ENCODE measurements at places on chromosomes 4 and X. TPM values are rescaled to one million over a fixed set of nuclear protein-coding genes. Genes with fewer than 3 reads are reported as not detected.

The TMEM255A gene
- 2.7 TPM for total RNA-seq

The GIMD1 gene
- not detected for total RNA-seq

The ZNF330 gene
- total RNA-seq = 43.7 TPM

DNA sequence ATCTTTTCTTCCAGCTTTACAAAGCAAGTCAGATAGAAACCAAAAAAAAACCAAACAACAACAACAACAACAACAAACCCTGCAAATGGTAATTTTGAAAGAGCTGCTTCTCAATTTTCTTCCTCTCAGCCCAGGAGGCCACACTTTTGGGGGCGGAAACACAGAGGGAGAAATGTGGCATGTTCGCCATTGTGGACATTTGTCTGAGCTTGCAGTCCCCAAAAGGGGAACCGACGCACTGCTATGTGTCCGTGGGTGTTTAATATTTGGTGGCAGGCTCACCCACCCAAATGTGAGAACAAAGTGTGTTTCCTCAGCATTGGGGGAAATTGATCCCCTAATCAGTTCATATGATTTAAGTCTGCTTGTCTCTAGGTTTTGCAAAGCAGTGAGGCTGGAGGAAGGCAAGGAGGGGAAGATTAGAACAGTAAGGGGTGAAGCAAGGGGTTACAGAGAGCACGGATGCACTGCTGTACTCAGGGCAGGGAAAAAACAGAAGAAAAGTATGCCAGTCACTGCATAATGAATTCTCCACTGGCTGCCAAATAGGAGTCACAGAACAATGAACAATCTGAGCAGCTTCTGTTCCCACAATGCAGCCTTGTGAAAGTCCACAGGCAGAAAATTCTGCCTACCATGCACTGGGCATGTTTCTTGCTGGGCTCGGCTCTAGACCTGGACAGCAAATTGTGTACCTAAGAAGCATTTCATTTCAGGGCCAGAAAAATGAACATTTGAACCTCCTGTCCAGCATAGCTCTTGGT, 74.7 kb upstream of the GPM6B start:
- DNase-seq = no peak

DNA sequence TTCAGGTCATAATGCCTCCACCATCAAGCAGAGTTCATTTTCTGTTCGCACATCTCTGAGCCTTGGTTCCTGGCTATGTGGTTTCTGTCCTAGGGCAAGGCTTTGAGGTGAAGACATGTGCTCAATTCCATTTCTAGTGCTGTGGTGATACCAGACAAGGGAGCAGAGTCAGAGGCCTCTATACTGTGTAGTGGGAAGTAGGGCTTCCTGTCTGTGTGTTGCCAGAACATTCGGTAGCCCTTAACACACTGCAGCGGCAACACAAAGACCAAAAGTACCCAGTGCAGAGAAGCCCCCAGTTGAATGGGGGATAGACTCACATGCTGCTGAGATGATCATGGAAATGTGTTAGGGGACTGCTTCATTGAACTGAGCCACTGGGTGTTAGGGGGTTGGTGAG, 56.4 kb downstream of the STARD8 start:
- DNase-seq = no peak

- DNase-seq = no peak
Measured at GRCh38 chr4:21470535-21470934, 478.0 kb downstream of the KCNIP4 start.

DNA sequence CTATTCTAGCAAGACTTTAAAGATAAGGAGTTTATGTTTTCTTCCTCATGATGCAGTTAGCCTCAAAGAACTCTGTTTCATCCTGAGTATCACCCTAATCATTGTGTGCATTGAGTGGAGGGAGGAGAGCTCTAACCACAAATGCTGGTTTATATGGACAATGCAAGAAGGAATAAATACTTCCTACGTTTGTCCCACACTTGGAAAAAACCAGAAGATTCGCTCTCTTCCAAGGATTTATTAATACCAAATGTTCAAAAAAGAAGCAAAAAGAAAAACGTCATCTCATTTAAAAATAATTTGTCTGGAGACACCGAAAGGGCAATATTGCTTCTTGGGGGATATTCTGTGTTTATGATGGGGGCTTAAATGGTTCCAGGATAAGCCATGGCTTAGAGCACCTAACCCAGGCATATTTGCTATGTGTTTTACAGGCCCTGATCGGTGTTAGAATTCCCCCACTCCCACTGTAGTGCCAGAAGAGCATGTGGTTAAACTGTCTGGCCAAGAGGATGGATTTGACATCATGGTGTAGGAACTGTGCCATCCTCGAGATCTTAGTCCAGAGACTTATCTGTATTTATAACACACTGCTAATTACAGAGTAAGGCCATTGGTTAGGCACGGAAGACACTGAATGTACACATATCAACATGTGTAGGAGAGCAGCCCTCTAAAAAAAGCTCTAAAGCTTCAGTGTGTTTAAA, 227.2 kb downstream of the ANK2 start:
- DNase-seq = no peak

The HCCS gene
- total RNA-seq = 19.5 TPM

- DNase-seq = no peak
Measured at GRCh38 chrX:20513185-20513584, 246.5 kb upstream of the RPS6KA3 start.
